Activated naive CD4-positive, alpha-beta T cell treated with anti-CD3 and anti-CD28 coated beads, Interleukin-2, amount 10 ng/mL, durations not matched to agents 7 days and 5 days (primary cell): ENCODE measurements at places on chromosomes 1 and 21.

GRCh38 chr1:98398649-98399048 is 262.9 kb upstream of the SNX7 start:
- peaks cover 4% of the 10 kb centered on the region for H3K4me1 ChIP-seq
- H3K27ac ChIP-seq, result no peak overlapping the region
- no peak overlapping the region for H3K4me3 ChIP-seq
- no peaks in the 10 kb centered on the region for H3K36me3 ChIP-seq
- no peaks in the 10 kb centered on the region for H3K27me3 ChIP-seq
- no peak for DNase-seq

GRCh38 chr1:93768380-93768863 is 86.8 kb upstream of the BCAR3 start:
- H3K4me3 ChIP-seq, result no peak overlapping the region
- no peak for DNase-seq
- H3K36me3 ChIP-seq, result no peaks in the 10 kb centered on the region
- H3K27ac ChIP-seq, result no peak overlapping the region
- H3K27me3 ChIP-seq, result peaks cover 32% of the 10 kb centered on the region

DNA sequence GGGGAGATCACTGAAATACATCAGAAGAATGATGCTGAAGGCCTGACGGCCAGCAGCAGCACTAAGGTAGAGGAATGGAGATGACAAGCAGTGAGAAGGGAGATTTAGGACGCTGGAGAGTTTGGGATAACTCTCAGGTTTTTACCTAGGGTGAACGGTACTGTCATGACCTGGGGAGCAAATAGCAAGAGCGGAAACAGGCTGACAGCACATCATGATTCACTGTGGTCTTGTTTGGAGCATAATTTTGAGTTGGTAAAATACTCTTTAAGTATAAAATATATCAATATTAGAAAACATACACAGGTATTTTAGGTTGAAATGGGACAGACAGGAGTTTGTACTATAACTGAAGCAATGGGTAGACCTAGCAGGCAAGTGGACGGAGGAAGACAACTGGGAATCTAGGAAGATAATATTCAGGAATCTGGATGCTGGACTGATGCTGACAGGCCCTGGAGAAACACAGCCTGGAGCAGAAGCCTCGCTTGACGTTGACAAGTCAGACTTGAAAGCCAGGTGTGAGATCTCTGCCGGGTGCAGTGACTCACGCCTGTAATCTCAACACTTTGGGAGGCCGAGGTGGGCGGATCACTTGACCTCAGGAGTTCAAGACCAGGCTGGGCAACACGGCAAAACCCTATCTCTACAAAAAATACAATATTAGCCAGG is 33.3 kb downstream of the ALG14 start:
- H3K27ac ChIP-seq, result no peak overlapping the region
- no peaks in the 10 kb centered on the region for H3K36me3 ChIP-seq
- H3K4me1 ChIP-seq, result no peaks in the 10 kb centered on the region
- no peaks in the 10 kb centered on the region for H3K27me3 ChIP-seq

GRCh38 chr21:26061437-26061836 is 109.1 kb downstream of the APP start:
- H3K27ac ChIP-seq, result no peak overlapping the region
- no peak for DNase-seq
- no peaks in the 10 kb centered on the region for H3K27me3 ChIP-seq
- no peaks in the 10 kb centered on the region for H3K4me1 ChIP-seq
- no peak overlapping the region for H3K4me3 ChIP-seq
- no peaks in the 10 kb centered on the region for H3K36me3 ChIP-seq

DNA sequence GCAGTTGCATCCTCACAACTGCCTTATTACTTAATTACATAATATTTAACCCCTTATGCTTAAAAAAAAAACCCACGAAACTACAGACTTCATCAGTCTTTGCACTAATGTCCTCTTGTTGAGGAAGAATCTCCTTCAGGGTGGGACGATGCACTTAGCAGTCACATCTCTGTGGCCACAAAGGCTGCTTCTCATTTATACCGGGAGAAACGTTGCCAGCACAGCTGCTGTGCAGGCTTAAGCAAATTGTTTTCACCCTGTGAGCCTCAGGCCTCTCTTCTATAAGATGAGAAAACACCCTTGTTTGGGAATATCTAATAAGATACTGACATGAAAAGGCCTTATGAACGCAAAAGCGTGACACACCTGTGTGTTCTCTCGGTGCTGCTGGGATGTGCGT is 2.9 kb upstream of the OBSCN start:
- DNase-seq, result no peak
- H3K36me3 ChIP-seq, result no peaks in the 10 kb centered on the region
- no peak overlapping the region for H3K27ac ChIP-seq
- peaks cover 35% of the 10 kb centered on the region for H3K27me3 ChIP-seq

- H3K27ac ChIP-seq, result no peak overlapping the region
- H3K4me1 ChIP-seq, result no peaks in the 10 kb centered on the region
- H3K36me3 ChIP-seq, result no peaks in the 10 kb centered on the region
- no peaks in the 10 kb centered on the region for H3K27me3 ChIP-seq
- no peak for DNase-seq
These were observed 272.3 kb upstream of the C1orf105 start for GRCh38 chr1:172148213-172148612.

DNA sequence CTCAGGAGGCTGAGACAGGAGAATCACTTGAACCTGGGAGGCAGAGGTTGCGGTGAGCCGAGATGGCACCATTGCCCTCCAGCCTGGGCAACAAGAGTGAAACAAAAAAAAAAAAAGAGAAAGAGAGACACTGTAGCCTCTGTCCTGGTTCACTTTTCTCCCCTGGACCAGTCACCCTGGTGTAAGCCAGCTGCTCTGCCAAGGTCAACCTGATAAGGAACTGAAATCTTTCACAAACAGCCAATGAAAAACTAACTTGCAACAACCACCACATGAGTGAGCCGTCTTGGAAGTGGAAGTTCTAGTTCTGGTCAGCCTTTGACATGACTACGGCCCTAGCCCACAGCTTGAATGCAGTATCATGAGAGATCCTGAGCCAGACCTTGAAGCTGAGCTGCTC is 36.8 kb upstream of the CXADR start:
- H3K36me3 ChIP-seq, result no peaks in the 10 kb centered on the region
- no peak for DNase-seq
- no peak overlapping the region for H3K4me3 ChIP-seq
- no peaks in the 10 kb centered on the region for H3K27me3 ChIP-seq
